ENCODE measurements at places on chromosomes 2 and 18. TPM values are rescaled to one million over a fixed set of nuclear protein-coding genes. Genes with fewer than 3 reads are reported as not detected.

SMAD7 gene
- 1.1 TPM for total RNA-seq

DSG4 gene
- total RNA-seq: not detected

XIRP2 gene
- not detected for total RNA-seq

ELOA2 gene
- not detected for total RNA-seq

ABI2 gene
- total RNA-seq: 168 TPM

BMP10 gene
- total RNA-seq: not detected

AQP12A gene
- not detected for total RNA-seq

REG1A gene
- total RNA-seq: 2.3 TPM

LYPD1 gene
- total RNA-seq: 5.3 TPM

CCDC85A gene
- total RNA-seq: 0.34 TPM

REEP1 gene
- 0.93 TPM for total RNA-seq

C2orf81 gene
- total RNA-seq: 6.0 TPM

CDKL4 gene
- not detected for total RNA-seq

NT5DC4 gene
- not detected for total RNA-seq

IL1RL1 gene
- total RNA-seq: not detected

GPAT2 gene
- total RNA-seq: not detected

GRB14 gene
- 3.4 TPM for total RNA-seq

GALNT13 gene
- total RNA-seq: 4.3 TPM

OR6B2 gene
- not detected for total RNA-seq

ALPI gene
- total RNA-seq: not detected

CPO gene
- total RNA-seq: not detected

LIPG gene
- 13.2 TPM for total RNA-seq

CD226 gene
- 0.06 TPM for total RNA-seq

MYO5B gene
- total RNA-seq: 6.7 TPM

IL36A gene
- not detected for total RNA-seq

SULT1C4 gene
- total RNA-seq: 11.3 TPM

UGT1A10 gene
- total RNA-seq: not detected

VAMP5 gene
- not detected for total RNA-seq

RAD51AP2 gene
- total RNA-seq: 1.2 TPM

TRIM43 gene
- not detected for total RNA-seq

PRSS56 gene
- total RNA-seq: not detected

SCN3A gene
- total RNA-seq: not detected

ERMN gene
- total RNA-seq: 1.2 TPM

TNFRSF11A gene
- total RNA-seq: 1.1 TPM

IL1R2 gene
- not detected for total RNA-seq

GPR155 gene
- 0.37 TPM for total RNA-seq

RAB27B gene
- 0.43 TPM for total RNA-seq

CFAP53 gene
- 0.36 TPM for total RNA-seq

DSEL gene
- total RNA-seq: 7.1 TPM

KCNE4 gene
- total RNA-seq: not detected

TTC27 gene
- total RNA-seq: 16.4 TPM

All from neural progenitor cell (in vitro differentiated cells).